ENCODE measurements at places on chromosomes 12 and 14.
A peak's percentile ranks its signal among the peaks of the same experiment; 100 is the strongest.

DNA sequence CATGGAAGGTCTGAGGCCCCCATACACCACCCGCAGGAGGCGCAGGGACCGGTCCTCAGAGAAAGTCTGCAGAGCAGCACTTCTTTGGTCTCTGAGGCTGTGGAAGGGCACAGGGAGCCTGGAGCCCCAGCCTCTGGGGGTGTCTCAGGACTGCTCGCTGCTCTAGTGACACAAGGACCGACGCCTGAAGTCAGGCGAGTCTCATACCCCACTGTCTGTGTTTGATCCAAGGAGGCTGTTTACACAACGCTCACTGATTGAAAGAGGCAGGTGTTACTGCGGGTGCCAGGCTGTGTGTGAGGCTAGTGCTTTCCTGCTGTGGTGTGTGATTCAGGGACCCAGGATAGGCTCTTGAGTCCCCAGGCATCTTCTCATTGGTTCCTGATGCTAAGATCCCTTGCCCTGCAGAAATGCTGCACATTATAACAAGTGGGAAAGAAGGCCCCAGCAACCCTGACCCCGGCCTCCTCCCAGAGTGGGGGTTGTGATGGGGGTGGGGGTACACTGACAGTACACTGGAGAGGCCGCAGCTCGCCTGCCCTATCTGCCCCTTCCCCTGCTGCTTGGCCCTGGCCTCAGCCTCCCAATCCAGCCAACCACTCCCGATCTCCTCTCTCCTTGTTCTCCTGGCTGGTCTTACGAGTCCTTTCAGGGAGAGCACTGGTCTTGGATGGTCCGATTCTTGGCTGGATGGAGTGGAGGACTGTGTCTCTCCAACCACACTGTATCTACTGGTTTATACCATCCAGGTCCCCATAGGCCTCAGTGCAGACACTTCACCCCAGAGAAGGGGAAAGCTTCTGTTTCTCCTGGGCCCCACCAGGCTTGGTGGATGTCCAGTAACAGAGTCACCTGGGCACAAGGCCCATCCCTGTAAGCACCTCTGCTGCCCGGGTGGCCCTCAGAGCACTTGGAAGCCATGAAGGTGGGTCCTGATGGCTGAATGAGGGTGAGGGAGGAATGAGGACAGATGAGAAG is 6.6 kb downstream of the CACNA2D4 start:
- peak; percentile 11 for DNase-seq

GRCh38 chr12:28884904-28885679 is 264.0 kb upstream of the FAR2 start:
- no peak for DNase-seq

DNA sequence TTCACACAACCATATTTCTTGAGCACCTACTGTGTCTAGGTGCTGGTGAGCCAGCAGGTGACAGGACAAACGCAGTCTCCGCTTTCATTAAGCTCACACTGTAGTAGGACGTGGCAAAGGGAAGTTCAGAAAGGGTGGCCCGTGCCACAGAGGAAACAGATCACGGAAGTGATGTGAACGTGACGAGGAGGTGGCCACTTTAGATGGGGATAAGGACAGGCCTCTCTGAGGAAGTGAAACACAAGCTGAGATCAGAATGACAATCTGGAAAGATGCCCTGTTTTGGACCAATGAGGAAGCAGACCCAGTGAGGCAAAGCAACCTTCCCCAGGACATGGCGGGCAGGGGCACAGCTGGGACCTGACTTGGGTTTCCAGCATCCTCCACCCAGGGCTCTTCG is 127.4 kb upstream of the PRMT8 start:
- no peak for DNase-seq

- no peak for DNase-seq
Observed at GRCh38 chr12:88750867-88751543, 170.7 kb upstream of the KITLG start.

- no peak for DNase-seq
Observed at GRCh38 chr12:53218551-53219291, 11.7 kb upstream of the ITGB7 start.

DNA sequence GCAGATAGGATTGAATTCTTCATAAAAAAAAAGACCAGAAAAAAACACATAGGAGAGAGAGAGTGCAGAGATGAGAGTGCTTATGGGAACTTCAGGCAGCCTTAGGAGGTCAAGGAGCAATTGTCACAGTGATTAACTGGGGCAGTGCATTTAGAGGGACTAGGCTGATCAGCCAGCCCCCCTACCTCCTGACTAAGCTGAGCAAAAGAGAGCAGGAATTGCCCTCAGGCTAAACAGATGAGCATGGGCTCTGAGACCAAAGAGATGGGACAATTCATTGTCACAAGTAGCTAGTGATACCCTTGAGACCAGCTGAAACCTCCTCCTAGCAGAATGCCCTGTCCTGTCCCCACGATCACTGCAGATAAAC is 124.0 kb downstream of the BTG1 start:
- no peak for DNase-seq

DNA sequence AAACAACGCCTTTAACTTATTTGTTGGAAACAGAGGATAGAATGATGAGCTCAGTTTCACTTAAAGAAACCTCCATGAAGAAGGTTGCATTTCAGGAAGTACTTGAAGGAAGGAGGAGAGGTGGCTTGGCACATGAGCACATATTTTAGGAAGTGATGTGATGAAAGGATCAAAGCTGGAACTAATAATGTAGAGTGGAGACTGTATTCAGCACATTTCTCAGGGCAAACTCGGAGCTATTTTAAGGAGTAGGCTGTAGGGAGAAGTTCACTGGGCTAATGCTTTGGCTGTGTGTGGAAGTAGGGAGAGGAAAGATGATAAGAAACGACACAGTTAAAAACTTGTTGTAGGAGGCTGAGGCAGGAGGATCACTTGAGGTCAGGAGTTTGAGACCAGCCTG is 272.8 kb downstream of the AKAP6 start:
- DNase-seq = no peak

- DNase-seq = no peak
Observed at GRCh38 chr12:52745554-52745953, 31.6 kb downstream of the KRT76 start.

GRCh38 chr12:84689638-84690037 is 223.0 kb downstream of the SLC6A15 start:
- no peak for DNase-seq

- no peak for DNase-seq
Observed at GRCh38 chr12:131060011-131060703, 106.5 kb downstream of the ADGRD1 start.

DNA sequence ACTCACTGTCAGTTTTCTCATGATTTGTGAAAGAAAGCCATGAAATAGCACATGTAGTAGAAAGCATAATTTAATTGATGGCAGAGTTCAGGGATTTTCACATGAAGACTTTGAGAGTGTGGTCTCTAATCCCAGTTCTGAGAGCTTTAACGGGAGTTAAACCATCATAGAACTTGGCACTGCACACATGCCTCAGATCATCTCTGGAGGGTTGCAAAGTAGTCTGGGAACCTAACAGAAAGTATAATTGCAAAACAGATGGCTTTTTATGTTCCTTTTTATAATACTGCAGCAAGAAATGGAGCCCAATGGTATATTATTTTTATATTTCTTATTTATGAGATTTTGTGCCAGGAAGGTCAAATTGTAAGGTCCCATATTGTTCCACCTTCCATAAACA is 77.9 kb downstream of the BHLHE41 start:
- no peak for DNase-seq

GRCh38 chr14:74018174-74018585 is 908 bp downstream of the ENTPD5 start:
- peak; percentile 47 for DNase-seq

GRCh38 chr12:49288412-49288853 is 6.5 kb upstream of the PRPH start:
- DNase-seq = peak; percentile 81

- DNase-seq = no peak
Observed at GRCh38 chr14:22721213-22721612, 45.3 kb upstream of the OXA1L start.

- no peak for DNase-seq
Observed at GRCh38 chr12:6538420-6539313, 4.3 kb downstream of the GAPDH start.

- DNase-seq = no peak
Observed at GRCh38 chr12:91023326-91024004, 18.7 kb upstream of the EPYC start.

GRCh38 chr12:991350-992333 is 619 bp downstream of the ERC1 start:
- no peak for DNase-seq

- DNase-seq = no peak
Observed at GRCh38 chr14:101065696-101066694, 162.5 kb upstream of the RTL1 start.

GRCh38 chr12:128652136-128652751 is 171.5 kb downstream of the SLC15A4 start:
- DNase-seq = no peak

GRCh38 chr12:65495233-65495632 is 216.8 kb downstream of the MSRB3 start:
- DNase-seq = no peak

- no peak for DNase-seq
Observed at GRCh38 chr12:6843118-6843902, 2.6 kb downstream of the GNB3 start.

GRCh38 chr12:105935106-105935505 is 203.6 kb downstream of the NUAK1 start:
- no peak for DNase-seq

DNA sequence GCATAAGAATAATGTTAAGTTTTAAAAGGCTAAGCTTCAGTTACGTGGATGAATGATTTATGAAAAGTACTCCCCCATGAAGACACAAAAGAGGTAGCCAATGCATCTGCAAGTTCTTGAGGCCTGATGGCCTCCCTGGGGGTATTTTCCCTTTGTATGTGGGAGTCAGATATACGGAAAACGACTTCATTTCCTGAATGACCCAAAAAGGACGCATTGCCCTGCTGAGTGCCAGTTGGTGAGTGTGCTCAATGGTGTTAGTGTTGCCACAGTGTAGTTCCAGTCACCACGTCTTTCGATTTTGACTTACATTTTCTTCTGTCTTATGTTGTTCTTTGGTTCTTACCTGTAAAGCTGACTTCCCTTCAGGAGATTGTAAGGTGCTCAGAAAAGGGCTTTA is 8.0 kb downstream of the ETV6 start:
- no peak for DNase-seq

- DNase-seq = no peak
Observed at GRCh38 chr12:109879351-109880042, 844 bp downstream of the GLTP start.

DNA sequence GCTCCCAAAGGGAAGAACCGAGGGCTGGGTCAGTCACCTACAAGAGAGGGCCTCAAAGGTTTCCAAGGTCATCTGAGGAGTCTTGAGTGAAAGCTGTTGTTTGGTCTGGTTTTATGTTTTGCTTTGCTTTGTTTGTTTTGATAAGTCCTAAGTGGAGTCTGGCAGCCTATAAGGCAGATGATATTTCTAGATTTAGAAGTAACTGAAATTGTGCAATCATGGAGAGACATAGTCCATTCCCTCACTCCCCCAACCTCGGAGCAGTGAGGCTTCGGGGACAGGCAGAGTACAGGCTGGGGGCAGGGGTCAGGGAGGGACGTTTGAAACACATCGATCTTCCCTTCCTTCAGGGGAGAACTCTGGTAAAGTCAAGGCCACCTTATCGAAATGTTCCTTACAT is 42.3 kb downstream of the TTC9 start:
- no peak for DNase-seq

GRCh38 chr12:72471806-72472205 is 199.6 kb downstream of the TRHDE start:
- DNase-seq = no peak

GRCh38 chr12:14959463-14959862 is 1.9 kb downstream of the ARHGDIB start:
- DNase-seq = no peak

- DNase-seq = no peak
Observed at GRCh38 chr14:60643463-60644314, 5.6 kb downstream of the SIX1 start.

GRCh38 chr14:24247422-24247821 is 5.0 kb upstream of the TINF2 start:
- DNase-seq = no peak

GRCh38 chr12:34207858-34208257 is 185.6 kb downstream of the ALG10 start:
- no peak for DNase-seq

- DNase-seq = no peak
Observed at GRCh38 chr14:80714474-80714873, 227.1 kb downstream of the CEP128 start.

GRCh38 chr14:100911665-100912316 is 8.3 kb upstream of the RTL1 start:
- no peak for DNase-seq

- DNase-seq = no peak
Observed at GRCh38 chr12:80862531-80862930, 75.2 kb downstream of the LIN7A start.

GRCh38 chr14:50830044-50830931 is 674 bp downstream of the NIN start:
- DNase-seq = peak; percentile 74

Data from GM10248 (cell line).